ENCODE measurements at places on chromosomes 6 and 20.

GRCh38 chr6:168132531-168133167, 53.6 kb upstream of the FRMD1 start:
- DNase-seq = peak; percentile 57

DNA sequence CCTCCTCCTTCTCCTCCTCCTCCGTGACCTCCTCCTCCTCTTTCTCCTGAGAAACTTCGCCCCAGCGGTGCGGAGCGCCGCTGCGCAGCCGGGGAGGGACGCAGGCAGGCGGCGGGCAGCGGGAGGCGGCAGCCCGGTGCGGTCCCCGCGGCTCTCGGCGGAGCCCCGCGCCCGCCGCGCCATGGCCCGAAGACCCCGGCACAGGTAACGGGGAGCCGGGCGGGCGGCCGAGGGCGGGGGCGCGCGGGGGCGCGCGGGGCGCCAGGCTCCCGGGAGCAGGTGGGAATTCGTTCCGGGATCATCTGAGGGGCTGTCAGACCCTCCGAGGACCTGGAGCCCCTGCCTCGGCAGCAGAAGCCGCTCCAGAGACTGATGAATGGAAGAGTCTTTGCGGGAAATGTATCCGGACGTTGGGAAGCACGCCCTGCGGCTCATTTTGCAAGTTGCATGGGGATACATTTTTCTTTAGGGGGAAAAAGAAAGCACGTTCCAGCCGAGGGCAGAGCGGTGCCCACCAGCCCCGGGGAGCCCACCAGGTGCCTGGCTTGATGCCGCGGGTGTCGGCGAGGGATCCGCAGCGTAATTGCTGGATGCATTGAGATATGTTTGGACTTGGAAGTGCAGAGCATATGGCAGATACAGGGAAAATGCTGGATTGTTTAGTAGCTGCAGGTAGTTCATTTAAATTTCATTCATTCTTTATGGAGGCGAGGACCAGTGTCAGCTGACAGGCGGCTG, 394 bp downstream of the MYB start:
- DNase-seq = no peak

GRCh38 chr6:136635615-136636014, 85.4 kb upstream of the MAP7 start:
- no peak for DNase-seq

DNA sequence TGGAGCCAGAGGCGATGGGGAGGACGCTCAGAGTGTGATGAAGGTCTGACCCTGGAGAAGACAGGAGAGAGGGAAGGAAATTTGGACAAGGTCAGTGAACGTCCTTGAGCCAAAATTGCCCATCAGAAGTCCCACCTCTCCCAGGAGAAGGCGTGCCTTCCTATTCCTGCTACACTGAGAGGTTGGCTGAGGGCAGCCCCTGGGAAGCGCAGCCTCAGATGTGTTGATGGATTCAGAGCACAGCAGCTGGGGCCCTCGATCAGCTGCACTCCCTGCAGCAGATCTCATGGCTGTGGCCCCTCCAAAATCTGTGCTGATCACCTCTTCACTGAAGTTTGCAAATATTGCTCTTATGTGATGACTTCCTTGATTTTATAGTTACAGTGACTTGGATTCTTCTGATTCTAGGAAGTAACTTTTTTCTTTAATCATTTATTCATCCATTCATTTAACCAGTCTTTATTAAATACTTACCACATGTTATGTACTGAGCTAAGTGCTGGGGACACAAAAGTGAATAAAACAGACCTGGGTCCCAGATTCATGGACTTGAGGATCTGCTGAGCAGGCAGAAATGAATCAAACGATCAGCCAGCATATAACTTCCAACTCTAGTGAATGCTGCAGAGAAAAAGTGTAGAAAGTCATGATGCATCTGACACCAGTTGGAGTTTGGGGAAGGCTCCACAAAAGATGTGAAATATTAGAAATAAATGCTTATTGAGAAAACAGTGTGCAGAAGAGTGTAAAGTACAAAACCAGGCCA, 69.6 kb upstream of the ARMC2 start:
- DNase-seq = no peak
